ENCODE measurements at places on chromosomes 5 and 9.

DNA sequence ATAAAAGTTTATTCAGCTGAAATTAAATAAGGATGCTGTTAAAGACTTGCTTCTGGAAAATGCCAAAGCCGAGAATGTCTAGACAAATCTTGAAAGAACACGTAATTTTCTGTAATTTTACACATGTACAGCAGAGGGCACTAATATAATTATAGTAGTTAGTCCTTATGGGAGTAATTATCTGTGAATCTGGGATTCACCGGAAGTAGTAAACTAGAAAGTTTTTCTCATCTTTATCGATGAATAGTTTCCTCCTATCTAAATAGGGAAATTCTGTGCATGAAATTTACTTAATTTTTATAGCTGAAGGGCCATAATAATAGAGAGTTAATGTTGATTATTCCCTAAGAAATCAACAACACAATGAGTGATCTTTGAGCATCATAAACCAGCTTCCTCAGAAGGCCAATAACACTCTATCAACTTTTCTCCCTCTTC, 18.4 kb upstream of the CNTLN start:
- DNase-seq = no peak

- no peak for DNase-seq
Observed at GRCh38 chr5:123365156-123365555, 58.0 kb downstream of the CEP120 start.

DNA sequence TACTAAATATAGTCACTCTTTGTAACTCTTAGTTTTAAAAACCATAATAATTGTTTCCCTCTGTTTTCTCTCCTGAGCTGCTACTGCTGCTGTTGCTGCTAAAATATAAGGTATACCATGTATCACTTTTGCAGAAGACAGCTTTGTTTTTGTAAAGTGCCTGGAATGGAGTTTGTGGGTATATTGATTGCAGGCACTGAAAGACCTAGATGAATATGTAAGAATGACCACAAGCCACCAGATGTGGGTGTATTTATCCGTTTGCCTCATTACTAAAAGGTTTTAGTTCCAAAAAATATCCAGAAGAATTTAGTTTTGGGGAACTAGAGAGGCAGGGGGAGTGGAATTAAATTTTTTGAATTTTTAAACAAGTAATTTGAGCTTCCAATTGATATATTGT, 151.1 kb upstream of the CDKN2B start:
- DNase-seq = no peak

DNA sequence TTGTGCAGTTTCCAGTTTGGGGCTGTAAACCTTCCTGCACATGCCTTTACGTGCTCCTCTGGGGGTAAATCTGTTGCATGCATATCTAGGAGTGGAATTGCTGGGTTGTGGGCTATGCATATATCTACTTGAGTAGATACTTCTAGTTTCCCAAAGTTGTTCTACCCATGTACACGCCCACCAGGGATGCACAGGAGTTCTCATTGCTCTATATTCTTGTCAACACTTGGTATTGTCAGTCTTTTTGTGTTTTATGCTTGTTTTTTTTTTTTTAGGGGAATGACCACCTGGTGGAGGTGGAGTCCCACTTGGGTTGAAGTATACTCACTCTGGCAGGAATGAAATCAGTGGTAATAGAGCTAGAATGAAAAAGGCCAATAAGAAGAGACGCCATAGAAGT, 23.0 kb downstream of the FOXE1 start:
- DNase-seq = no peak

DNA sequence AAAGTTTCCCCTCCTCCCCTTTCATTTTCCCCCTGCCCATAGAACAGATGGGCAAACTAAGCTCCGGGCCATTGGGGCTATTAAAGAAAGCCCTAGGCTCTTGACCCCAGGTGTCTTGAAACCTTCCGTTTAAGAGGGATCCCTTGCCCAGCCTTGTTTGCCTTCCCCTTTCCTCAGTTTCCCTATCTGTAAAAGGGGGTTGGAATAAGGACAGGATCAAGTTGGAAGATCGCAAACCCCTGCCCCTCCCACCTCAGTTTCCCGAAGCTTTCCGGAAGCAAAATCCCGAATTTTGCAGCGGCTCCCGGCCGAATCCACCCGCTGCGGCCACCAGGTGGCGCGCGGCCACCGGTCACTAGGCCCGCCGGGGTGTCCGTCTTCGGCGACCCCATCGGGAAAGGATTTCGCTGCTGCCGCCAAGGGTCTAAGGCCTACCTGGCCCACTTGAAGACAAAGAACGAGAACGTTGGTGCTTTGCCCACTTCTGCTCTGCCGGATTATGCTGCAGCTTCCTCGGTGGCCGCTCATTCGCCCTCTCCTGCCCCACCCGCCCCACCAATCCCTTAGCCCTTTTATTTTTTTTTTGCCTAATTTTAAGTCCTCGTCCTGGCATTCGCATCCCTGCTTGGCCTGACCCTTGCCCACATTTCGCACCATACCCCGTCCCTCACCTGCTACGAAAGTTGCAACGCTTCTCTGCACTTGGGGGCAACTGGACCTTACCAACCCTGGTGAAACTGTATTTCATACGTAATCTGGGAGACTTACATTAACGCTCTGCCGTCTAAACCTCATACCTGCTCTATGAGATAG, 962 bp upstream of the NR6A1 start:
- peak; percentile 74 for DNase-seq

- no peak for DNase-seq
Observed at GRCh38 chr9:89873801-89874200, 269.0 kb downstream of the GADD45G start.

DNA sequence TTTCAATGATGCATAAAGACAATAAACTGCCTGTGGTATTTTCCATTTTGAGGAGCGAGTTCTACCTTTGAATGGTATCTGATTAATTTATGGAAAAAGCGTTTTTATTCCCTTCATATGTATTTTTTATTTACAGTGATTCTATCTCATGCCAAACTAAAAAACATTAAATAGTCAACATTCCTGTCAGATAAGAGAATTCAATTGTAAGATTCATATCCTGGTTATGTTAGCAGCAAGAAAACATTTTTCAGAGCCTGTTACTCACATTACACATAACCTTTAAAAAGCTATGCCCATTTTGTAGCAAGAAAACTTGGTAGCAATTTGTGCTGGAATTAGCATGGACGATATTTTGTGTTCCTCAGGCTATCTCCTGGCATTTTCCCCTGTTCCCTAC, 55.1 kb upstream of the PRLR start:
- DNase-seq = no peak

GRCh38 chr5:139058121-139058520, 140.0 kb downstream of the SIL1 start:
- DNase-seq = no peak

GRCh38 chr5:156687514-156687913, 162.6 kb upstream of the PPP1R2B start:
- no peak for DNase-seq

DNA sequence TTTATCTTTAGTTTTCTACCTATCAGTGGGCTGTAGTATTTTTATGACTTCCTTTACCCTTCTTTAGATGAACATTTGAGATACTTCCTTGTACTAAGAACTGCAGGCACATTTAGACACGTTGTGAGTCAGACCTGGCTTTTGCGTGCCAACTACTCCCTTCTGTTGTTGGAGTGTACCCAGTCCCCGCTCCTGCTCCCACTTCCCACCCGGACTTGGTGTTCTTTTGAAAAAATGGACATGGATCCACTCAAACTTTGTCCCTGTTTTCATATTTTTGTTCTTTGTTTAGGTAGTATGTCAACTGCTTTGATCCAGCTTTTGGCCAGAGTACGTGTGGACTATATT, 60.7 kb downstream of the PARP8 start:
- no peak for DNase-seq

DNA sequence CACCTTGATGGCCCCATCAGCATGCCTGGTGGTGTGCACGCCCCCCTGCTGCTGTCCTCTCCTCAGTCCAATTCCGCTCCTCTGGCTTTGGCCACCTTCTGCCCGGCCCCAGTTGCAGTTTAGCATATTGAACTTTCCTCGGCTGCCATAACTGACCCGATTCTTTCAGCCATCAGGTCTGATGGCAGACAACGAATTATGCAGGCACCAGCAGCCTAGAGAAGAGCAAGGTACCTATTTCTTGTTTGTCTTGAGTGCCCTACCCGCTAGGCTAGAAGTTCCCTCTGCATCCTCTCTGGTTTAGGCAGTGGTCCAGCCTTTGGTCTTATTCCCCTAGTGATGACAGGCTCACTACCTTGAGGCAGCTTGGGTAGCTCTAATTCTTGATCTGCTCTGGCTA, 43.0 kb upstream of the SLC25A51 start:
- no peak for DNase-seq

DNA sequence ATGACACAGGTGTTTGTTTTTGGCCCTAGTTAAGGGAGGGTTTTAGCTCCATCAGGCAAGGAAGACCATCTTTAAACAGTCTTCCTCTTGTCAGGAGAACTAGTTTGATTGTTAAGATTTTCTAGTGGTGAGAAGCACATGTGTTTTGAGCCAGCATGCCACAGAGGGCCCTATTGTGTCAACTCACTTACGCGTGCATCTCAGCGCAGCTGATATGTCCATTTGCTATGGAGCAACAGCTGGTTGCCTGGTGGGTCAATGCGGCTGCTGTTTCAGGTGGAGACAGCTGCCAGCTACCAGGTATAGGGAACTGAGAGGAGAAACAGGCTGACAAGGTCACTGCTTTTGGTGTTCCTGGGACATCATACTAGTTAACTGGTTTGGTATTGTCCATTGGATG, 100.5 kb upstream of the PRRC1 start:
- no peak for DNase-seq
